ENCODE measurements at places on chromosomes 16 and 17.

GRCh38 chr16:50603206-50604064 is 55.2 kb downstream of the NKD1 start:
- no peak for DNase-seq

GRCh38 chr16:89615596-89616090 is 2.2 kb downstream of the DPEP1 start:
- DNase-seq = no peak

GRCh38 chr17:18172531-18173278 is 10.9 kb upstream of the ALKBH5 start:
- no peak for DNase-seq

DNA sequence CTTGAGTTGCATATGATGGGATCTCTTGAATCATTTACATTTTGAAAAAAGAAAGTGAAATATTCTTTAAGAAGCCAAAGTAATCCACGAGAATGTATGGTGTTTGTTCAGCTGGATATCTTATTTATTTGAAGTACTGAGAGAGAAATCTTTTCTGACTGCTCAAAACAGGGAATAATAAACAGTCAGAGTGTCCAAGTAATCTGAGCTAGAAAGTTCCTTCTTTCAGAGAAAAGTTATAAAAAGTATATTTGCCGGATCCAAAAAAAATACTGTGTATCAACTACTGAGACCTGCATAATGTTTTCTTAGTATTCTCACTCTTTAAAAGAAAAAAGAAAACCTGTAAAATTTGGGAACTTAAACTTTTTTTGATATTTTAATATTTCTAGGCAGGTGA is 350.8 kb downstream of the WWOX start:
- DNase-seq = no peak

GRCh38 chr17:30238003-30238344 is 2.5 kb upstream of the SLC6A4 start:
- DNase-seq = no peak

DNA sequence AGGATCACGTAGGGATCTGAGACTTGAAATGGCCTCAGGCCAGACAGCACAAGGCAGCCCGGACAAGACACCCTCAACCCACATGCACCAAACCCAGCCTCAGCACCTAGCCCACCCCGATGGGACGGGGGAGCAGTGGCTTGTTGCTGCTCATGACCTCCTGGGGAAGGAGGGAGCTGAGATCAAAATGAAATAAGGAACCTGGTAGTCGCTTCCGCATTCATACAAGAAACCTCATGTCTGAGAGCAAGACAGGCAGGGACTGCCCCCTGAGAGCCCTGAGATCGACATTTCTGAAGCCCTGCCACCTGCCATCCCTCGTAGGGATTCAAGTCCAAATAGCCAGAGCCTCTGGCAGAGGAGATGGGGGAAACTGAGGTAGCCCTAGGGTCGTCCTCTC is 5.7 kb upstream of the CEP131 start:
- DNase-seq = no peak

- DNase-seq = no peak
These were observed 15.7 kb downstream of the C16orf74 start for GRCh38 chr16:85735225-85735635.

DNA sequence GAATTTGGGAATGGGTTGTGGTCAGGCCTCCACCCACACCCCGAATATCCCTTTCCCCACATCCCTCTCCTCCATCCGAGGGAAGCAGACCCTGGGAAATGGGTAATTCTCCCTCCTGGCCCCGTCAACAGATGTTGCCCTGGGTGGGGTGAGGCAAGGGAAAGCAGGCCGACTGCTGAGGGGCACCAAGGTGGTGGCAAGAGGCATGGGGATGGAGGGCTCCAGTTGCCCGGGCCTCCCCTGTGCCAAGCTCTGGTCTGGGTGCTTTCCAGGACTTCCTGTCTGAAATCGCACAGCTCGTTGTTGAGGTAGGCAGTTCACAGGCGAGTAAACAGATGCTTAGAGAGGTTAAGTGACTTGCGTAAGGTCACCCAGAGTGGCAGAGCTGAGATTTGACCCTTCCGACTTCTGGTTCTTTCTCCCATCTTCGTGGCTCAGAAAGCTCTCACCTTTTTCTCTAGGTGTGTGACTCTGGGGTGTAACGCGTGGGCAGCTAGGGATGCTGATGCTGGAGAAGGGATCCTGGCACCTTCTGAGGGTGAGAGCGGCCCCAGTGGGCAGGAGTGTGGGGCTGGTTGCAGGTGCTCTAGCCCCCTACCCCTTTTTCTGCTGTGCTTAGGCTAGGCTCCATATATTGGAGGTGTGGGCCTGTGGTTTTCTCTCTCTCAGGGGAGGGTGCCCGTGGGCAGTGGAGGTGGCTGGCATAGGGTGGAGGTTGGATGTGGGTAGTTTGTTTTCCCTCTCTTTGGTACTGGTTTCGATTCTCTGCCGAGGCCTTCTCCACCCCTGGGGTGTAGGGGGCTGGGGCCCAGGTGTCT is 17.2 kb downstream of the RARA start:
- DNase-seq = no peak

DNA sequence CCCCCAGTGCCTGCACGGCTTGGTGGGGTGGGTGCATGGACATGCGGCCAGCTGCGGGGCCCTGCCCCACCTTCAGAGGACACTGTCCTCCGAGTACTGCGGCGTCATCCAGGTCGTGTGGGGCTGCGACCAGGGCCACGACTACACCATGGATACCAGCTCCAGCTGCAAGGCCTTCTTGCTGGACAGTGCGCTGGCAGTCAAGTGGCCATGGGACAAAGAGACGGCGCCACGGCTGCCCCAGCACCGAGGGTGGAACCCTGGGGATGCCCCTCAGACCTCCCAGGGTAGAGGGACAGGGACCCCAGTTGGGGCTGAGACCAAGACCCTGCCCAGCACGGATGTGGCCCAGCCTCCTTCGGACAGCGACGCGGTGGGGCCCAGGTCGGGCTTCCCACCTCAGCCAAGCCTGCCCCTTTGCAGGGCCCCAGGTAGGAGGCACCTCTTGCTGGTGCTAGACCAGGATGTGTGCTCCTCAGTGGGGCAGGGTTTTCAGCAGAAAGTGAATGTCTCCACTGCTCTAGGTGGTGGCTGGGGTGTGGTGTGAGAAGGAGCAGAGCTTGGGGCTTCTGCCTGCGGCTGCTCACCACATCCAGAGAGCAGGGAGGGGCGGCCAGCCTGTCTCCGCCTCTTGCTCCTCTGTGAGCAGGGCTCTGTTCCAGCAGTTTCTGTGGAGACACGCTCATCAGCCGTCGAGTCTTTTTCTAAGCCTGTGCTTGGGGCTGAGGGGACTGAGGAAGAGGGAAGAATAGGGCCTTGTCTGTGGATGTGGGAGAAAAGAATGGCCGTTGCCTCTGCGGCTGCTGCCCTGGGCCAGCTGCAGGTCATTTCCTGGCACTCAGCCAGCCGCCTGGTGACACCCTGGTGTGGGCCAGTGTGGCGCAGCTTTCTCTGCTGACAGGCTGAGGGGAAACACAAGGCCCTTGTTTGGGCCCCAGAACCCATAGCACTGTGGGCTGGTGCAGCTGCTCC is 2.2 kb downstream of the ZNF276 start:
- peak; percentile 94 for DNase-seq

DNA sequence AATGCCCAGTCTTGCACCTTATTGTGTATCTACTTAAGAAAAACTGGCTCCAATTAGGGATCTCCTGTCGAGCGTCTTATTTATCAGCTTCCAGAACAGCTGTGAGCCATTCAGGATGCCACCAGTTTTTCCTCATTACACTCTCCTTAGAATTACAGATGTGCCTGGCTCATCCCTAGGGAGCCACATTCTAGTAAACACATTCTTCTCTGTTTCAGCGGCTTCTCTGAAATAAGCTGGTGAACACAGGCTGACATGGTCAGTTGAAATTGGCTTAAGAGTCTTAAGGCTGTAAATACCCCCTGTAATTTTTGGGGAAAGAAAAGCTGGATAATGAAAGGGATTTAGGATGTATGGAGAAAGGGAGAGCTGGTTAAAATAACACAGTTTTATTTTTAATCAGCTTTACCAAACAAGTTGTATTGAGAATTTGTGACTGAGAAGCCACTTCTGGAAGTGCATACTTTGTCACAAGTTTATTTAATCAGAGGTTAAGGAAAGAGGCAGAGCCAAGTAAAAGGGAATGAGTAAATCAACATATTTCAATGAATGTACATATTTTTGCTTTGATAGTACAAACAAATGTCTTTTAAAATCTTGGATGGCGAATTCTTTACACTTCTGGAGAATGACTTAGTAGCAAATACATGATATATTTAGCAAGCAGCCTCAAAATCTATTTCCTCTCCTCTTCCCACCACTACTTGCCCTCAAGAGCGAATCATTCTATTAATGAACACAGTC is 562.0 kb upstream of the GOT2 start:
- DNase-seq = no peak

DNA sequence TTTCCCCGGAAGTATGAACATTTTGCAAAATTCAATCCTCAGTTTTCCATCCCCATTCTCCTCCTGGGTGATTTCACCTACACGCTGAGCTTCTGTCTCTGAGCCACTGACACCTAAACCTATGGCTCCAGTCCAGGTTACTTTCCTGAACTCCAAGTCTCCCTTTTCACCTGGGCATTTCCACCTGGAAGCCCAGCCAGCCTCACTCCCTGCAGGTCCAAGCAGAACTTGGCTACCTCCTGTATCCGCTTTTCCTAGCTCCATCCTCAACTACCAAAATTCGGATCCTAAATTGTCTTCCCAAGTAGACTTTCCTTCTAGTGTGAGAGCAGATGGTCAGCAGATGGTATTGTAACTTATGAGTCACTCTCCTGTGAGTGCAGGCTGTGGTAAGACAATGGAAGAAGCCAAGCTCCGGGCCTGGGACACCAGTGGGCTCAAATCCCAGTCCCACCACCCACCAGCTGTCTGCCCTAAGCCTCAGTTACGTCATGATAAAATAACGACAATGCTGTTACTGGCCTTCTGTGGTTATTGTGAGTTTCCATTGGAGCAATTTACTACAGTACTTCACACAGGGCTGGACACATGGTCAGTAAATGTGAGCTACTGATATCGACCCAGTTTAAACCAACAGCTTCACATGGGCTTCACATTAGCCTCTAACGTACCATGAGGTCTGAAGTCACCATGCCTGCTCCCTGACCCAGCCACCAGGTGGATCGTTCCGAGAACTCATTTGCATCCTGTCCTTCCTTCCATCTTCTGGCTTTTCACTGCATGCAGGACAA is 33.3 kb downstream of the PECAM1 start:
- no peak for DNase-seq

- no peak for DNase-seq
These were observed 28.8 kb downstream of the NPLOC4 start for GRCh38 chr17:81608082-81608481.

DNA sequence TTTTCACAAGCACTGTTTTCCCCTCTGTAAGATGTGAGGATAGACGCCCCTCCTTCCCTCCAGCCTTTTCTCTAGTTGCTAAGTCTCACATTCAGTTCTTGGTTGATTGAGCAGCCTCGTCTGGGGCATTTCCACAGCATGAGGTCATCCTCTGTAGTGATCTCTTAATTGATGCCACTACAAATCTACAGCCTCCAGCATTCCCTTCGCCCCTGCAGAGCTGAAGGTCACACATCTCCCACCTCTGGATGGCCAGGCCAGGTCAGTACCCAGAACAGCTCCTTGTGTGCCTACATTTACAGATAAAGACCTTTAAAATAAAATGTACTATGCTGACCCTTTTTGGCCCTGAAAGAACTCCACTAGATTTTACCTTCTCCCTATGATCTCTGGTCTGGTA is 32.5 kb upstream of the CDH11 start:
- no peak for DNase-seq

DNA sequence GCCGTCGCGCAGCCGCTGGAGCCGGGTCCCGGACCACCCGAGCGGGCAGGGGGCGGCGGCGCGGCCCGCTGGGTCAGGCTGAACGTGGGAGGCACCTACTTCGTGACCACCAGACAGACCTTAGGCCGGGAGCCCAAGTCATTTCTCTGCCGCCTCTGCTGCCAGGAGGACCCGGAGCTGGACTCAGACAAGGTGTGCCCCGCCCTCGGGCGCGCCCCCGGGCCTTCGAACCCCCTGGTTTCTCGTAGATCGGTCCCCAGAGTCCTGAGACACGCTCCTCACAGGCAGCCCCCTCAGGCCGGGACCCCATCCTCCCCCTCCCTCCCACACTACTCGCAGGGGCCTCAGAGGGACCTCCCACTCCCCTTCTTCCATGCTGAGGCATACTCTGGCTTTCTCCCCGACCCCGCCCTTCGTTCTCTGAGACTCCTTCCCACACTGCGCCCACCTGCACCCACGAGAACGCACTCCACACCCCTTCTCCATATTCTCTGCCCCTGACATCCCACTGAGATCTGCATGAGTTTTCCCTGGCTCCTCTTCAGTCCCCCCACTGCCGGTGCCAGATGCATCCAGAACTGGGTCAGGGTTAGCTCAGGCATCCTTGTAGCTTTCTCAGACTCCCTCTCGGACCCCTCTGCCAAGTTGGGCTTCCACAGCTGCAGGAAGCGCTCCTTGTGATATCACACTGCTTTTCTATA is 523 bp downstream of the KCTD2 start:
- no peak for DNase-seq

GRCh38 chr17:27315796-27316465 is 22.0 kb downstream of the WSB1 start:
- DNase-seq = no peak

GRCh38 chr17:59627274-59627673 is 7.6 kb downstream of the CLTC start:
- DNase-seq = no peak

DNA sequence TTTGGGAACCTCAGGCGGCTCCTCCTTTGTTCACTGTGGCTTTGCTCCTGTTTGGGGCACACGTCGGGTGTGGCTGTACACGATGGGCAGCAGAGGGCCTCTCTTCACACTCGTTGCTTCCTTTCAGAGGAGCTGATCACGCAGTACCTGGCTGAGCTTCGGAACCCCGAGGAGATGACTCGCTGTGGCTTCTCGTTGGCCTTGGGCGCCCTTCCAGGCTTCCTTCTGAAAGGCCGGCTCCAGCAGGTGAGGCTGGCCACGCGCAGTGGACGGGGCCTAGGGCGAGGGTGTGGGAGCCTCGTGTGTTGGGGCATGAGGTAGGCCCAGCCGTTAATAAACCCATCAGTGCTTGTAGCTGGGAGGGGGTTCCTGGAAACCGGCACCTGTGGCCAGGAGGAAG is 85.0 kb upstream of the ZNF750 start:
- no peak for DNase-seq

GRCh38 chr16:68197250-68197649 is 38.7 kb downstream of the ESRP2 start:
- DNase-seq = no peak

DNA sequence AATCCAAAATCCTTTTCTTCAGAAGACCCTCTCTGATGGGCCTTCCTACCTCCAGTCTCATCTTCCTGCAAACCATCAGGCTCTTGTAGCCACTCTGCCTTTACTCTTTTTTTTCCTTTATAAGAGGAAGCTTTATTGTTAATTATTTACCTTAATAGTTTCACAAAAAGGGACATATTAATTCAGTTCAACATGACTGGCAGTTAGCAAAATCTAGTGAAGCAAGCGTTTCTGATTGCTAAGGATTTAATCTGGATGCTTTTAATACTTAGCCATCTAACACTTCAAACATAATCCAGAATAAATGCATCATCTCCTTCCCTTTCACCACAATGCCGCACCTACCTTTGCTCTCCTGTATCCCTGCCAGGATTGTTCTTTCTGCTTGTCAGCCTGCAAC is 62.0 kb downstream of the SPACA3 start:
- DNase-seq = no peak

GRCh38 chr17:82869536-82869935 is 29.7 kb upstream of the ZNF750 start:
- no peak for DNase-seq

- no peak for DNase-seq
These were observed 51.6 kb downstream of the NT5M start for GRCh38 chr17:17354560-17355349.
